ENCODE measurements at places on chromosomes 6 and 20.
A peak's percentile ranks its signal among the peaks of the same experiment; 100 is the strongest.

DNA sequence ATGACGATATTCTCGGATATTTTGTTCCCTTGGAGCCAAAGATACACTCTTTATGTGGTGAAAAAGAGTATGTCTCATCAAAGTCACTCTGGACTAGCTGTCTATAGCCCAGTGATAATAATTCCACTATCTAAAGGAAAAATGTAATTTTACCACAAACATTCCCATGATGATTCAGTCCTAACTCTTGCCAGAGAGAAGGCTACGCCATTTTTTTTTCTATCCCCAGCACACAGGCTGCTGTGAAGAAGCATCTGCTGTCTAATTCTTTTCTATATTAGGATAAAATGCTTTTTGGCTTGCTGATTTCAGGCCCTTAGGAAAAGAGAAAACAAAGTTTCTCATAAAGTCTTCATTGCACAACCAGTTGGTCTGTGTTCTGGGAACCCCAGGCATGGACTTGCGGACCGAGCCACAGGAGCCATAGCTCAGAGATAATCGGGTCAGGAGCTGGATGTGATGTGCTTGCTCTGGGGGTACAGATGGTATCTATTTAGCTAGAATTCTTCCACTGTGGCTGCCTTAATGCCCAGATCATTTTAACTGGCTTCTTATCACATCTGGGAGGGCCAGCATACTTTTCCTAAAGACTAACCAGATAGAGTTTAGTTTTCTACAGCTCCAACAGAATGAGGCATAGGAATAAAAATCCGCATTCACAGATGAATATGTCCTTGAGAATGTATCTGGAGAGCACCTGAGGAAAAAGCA, 683.7 kb upstream of the ID4 start:
- DNase-seq: no peak

GRCh38 chr20:14634665-14635064, 297.3 kb upstream of the FLRT3 start:
- no peak for DNase-seq

DNA sequence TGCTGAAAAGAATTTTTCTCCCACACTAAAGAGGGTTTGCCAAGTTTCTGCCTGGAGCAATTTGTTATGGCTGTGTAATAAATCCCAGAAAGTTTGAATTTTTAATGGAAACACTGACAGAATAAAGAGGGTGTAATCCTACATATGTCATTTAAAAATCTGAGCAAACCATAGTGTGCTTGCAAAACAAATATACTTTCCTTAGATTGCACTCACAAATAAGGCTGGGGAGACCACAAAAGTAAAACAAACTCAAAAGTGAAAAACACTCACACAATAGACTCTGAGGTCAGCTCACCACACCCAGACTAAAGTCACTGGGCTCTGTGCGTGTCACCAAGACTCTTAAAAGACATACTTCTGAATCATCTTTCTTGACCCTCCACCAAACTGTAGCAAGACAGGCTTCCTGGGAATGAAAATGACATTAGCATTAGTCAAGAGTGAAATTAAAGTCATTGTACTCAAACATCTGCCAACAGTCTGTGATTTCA, 4.8 kb upstream of the ATXN1 start:
- no peak for DNase-seq

DNA sequence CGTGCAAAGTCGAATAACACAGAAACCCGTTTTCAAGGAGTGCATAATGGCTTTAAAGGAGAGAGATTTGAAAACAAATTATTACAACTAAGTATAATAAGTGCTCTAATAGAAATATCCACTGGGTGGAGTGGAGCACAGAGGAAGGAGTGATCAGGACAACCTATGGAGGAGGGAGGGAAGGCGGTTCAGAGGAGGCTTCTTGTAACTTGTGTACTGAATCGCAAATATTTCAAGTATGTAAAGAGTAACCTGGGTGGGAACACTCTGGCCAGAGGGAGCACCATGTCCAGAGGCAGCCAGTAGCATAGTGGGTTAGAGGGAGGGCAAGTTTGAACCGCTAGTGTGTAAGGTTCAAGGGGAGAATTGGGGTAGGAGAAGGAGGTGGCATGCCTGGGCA, 21.6 kb upstream of the TNFAIP3 start:
- no peak for DNase-seq

- no peak for DNase-seq
These were observed 642.0 kb upstream of the CHD6 start for GRCh38 chr20:42260184-42260583.

GRCh38 chr20:11676630-11677287, 240.9 kb upstream of the BTBD3 start:
- DNase-seq: peak; percentile 56

- no peak for DNase-seq
These were observed 16.7 kb downstream of the PCMT1 start for GRCh38 chr6:149766156-149766769.

DNA sequence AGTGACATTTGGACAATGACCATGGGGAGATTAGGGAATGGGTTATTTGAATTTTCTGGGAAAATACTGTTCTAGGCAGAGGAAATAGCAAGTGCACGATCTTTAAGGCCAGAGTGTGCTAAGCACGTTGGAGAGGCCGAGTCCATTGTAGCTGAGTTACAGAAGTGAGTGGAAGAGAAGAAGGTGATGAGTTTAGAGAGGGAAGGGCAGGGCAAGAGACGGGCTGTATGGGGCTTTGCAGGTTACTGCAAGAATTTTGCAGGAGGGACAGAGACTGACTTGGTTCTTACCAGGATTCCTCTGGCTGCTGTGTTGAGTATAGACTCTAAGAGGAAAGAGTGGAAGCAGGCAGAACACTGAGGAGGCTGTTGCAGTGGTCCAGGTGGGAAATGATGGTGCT, 1.1 kb upstream of the NCOA3 start:
- no peak for DNase-seq

GRCh38 chr6:45187836-45188235, 140.3 kb upstream of the RUNX2 start:
- no peak for DNase-seq

- DNase-seq: no peak
These were observed 160.8 kb downstream of the C6orf58 start for GRCh38 chr6:127737768-127738167.
